ENCODE measurements at places on chromosomes 6 and 20.

GRCh38 chr6:1481286-1481685 is 91.9 kb downstream of the FOXF2 start:
- no peak for DNase-seq

- no peak for DNase-seq
Measured at GRCh38 chr6:64479134-64479533, 843.5 kb downstream of the PHF3 start.

DNA sequence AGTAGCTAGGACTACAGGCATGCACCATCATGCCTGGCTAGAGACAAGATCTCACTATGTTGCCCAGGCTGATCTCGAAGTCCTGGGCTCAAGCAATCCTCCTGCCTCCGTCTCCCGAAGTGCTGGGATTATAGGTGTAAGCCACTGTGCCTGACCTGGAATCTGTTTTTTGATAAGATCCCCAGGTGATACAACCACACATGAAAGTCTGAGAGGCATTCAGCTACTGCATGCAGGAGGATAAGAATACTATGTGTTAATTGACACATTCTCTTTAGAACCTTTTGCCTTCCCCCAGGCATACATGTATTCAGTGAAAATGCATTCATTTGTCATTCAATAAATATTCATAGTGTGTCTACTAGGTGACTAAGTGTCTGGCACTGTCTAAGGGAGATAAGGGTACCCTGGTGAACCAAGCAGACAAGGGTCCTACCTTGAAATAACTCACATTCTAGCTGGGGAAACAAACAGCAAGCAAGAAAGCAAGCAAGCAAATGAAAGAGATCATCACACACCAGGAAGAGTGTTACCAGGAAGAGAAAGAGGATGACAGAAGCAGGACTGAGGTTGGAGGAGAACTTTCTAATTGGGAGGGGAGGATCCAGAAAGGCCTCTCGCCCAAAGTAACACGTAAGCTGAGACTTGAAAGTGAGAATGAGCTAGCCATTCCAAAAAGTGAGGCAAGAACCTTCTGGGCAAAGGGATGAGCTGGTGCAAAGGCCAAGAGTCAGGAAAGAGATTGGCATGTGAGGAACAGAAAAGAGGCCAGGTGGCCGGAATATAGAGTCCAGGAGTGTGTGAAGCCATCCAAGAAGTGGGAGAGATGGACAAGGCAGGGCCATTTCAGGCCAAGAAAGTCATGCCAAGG is 6.5 kb downstream of the GFOD1 start:
- DNase-seq = no peak

GRCh38 chr6:32581315-32582095 is 8.1 kb downstream of the HLA-DRB1 start:
- DNase-seq = no peak

DNA sequence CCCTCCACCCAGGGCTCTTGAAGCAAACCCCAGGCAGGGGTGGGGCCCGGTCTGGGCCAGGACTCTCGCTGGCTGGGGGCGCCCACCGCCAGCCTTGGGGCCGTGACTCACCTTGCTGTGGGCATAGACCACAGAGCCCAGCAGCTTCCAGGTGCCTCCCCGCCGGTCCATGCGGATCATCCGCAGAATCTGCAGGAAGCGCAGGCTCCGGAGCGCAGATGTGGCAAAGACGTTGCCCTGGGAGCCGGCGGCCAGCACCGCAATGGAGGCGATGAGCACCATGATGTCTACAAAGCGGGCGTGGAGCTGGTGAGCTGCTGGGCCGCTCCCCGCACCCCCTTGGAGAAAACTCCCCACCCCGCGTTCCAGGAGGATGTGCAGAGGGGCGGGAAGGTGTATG is 27.9 kb downstream of the KCNQ2 start:
- no peak for DNase-seq

DNA sequence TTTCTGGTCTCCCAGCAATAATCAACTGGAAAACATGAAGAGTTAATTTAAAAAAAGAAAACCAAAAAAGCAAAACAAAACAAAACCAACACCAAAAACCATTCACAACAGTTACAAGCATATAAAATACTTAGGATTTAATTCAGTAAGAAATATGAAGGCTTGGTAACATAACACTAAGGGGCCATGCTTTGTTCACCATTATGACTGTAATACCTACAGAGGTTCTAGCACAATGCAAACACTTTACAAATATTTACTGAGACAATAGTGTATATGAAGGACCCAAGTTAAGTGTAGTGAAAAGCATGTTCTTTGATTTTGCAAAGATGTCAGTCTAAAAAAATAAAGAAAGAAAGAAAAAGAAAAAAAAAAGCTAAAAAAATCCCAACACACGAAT is 109.8 kb upstream of the EMILIN3 start:
- no peak for DNase-seq

- no peak for DNase-seq
Measured at GRCh38 chr6:43395776-43396175, 26.3 kb upstream of the ZNF318 start.

GRCh38 chr6:132964101-132964867 is 149.9 kb downstream of the RPS12 start:
- DNase-seq = no peak

DNA sequence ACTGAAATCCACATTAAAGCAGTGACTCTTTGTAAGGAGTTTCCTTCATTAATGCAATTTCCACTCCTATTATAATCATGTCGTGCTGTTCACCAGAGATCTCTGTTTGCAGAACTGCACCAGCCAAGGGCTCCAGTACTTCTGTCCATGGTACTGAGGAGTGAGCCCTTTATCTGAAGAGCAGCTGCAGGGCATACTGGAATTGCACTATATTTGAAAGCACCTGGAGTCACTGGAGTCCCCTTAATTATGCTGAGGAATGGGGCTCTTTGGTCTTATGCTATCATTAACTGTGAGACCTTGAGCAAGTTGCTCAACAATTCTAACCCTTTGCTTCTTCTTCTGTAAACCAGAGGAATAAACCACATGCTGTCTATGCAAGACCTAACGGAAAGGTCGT is 61.7 kb upstream of the NUP153 start:
- no peak for DNase-seq

- no peak for DNase-seq
Measured at GRCh38 chr6:167722634-167723309, 103.9 kb upstream of the AFDN start.

DNA sequence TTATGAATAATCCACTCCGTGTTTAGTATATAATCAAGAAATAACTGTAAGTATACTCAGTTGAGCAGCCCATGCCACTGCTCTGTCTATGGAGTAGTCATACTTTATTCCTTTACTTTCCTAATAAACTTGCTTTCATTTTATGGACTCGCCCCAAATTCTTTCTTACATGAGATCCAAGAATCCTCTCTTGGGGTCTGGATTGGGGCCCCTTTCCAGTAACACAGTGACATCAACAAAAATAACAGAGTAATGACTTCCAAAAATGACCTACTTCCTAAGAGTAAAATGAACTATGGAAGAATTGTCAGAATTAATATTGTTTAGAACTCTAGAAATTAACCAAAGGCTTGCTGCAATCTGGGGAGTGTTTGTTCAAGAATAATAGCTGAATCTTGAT is 8.8 kb downstream of the OR2H1 start:
- no peak for DNase-seq

- DNase-seq = no peak
Measured at GRCh38 chr20:63517376-63518309, 2.9 kb upstream of the PPDPF start.

DNA sequence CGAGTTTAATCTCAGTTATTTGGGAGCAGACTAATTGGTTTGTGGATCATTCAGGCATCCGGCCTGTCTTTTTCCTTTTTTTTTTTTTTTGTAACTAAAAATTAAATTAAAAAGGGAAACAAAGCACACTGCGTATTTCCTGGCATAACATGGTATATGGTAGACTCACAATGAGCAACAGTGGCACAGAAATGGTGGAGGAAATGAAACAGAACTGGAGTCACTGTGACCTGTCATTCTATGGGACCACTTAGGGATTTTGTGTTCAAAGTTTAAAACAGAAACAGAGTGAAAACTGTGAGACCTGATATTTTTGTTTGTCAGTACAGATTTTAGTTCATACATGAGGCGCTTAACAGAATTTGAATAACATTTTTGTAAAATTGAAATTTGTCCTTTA is 4.8 kb upstream of the CD93 start:
- no peak for DNase-seq

GRCh38 chr6:2579241-2579761 is 171.4 kb downstream of the MYLK4 start:
- no peak for DNase-seq

GRCh38 chr6:163814494-163815364 is 400.2 kb downstream of the QKI start:
- no peak for DNase-seq

DNA sequence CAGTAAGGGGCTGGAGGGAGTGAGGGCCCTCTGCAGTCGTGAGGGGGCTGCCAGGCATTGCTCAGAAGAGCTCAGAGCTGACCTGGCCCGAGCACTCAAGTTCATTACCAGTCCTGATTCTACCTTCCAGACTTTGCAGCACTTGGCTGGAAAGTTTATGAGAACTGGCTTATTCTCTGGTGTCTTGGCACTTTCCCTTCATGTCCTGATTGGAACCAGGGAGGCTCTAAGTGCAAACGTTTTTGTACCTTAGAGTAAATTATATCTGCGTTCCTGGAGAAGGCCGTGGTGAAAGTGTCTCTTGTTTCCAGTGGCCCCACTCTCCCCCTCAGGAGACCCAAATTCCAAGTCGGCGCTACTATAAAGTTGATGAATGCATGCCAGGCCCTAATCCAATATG is 402.3 kb downstream of the CDC5L start:
- no peak for DNase-seq

DNA sequence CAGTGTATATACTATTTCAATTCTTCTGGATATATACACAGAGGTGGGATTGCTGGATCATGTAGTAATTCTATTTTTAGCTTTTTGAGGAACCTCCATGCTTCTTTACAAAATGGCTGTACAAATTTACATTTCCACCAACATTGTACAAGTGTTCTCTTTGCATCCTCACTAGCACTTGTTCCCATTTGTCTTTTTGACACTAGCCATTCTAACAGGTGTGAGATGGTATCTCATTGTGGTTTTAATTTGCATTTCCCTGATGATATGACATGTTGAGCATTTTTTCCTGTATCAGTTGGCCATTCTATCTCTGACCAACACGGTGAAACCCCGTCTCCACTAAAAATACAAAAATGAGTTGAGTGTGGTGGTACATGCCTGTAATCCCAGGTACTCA is 68.1 kb upstream of the PMEPA1 start:
- no peak for DNase-seq

DNA sequence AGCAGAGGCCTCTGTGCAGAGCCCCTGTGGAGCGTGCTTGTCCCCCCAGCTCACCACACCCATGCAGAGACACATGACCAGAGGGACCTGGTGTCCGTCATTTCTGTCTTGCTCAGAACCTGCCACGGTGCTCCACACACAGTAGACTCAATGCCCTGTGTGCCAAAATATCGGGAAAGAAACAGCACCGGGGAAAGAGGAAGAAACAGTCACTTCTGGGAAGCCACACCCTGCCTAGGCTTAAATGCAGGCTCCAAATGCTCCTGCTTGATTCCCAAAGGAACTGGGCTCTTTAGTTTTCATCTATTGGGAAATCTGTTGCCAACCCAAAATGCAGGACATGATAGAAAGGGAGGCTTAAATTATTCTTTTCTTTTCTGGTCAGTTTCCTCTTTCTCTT is 503.9 kb downstream of the CD83 start:
- no peak for DNase-seq

GRCh38 chr20:62477669-62478455 is 2.1 kb upstream of the GATA5 start:
- no peak for DNase-seq

DNA sequence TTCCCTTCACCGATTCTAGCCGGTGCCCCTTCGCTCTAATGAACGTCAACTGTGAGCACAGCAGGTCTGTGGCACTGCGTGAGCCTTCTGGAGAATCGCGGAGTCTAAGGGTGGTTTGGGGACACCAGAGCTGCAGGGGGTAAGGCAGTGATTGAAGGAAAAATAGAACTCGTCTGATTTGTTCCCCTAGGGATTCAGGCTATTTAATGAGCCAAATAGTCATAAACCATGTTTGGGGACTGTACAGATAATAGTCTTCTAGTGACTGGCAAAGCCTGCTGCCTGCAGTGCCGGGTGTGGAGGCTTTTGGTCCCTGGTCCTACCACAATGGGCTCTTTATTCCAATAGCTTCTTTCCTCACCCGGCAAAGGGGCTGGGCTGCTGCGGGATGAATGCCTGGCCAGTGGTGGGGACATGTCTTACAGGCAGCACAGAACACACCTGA is 11.1 kb upstream of the NTSR1 start:
- DNase-seq = no peak

GRCh38 chr6:155276638-155277037 is 12.8 kb downstream of the CLDN20 start:
- no peak for DNase-seq

DNA sequence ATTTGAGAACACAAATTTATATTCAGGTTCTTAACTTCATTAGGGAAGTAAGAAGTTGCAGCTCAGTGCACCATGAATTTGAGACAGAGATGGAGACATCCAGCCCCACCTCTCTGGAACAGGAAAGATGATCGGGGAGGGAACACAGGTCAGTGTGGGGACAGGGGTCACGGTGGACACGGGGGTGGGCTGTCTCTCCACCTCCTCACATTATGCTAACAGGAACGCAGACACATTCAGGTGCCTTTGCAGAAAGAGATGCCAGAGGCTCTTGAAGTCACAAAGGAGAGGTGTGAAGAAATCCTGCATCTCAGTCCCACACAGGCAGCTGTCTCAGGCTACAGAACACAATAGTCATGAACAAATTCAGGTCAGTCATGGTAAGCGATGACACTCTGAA is 3.1 kb downstream of the HLA-C start:
- no peak for DNase-seq

DNA sequence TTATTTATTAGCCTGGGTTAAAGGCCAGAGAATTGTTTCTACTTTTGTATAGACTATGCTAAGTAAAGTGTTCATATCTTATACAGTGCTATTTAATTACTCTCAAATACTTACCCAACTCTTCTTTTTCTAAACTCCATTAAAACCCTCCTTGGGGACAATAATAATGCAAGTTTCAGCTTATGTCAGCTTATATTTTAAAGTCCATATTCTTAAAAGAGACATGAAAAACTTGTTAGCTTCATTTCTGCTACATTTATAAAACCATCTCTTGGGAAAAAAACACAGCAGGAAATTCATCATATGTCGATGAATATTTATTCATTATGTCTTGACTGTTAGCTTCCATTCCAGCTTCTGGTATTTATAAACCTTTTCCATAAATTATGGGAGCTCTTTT is 71.9 kb upstream of the SDHAF4 start:
- DNase-seq = no peak
